ENCODE measurements at places on chromosomes 3 and 15.

DNA sequence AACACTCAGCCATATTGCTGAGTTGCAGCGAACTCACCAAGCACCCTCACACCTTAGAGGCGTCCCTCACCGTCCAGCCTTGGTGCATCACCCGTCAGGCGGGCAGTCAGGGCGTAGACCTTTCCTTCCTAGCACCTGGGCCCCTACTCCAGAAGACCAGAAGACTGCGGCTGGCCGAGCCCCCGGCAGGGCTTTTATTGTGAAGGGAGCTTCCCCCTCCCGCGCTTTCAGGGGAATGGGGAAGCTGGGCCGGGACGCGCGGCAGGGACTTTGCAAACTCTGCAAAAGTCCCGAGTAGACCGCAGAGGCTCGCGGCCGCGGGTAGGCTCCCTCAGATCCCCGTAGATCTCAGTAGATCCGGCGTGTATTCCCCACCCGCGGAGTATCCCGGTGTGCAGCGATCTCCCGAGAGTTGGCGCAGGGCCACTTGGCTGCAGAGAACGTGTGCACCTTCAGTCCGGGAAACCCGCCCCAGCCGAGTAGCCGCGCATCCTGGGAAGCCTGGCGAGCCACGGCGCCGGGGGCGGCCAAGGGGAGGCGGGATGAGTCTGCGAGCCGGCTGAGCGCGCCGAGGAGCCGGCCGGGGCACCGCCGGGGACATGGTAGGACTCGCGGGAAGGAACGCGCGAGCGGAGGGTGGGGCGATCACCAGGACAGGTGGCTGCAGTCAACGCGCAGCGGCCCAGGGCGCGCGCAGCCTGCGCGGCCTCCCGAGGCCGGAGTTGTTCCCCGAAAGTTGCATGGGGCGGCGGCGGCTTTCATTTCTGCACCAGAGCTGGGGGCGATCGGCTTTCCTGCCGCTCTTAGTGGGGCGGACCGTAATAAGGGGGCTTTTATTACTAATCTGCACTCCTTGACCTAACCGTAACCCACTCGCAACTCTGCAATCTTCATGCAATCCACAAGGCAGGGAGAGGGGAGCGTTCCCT, at the start of gene GASK1A:
TSS of gene GASK1A (plus strand) at position 268 of the 929 bp plus-strand sequence. CDS start at position 600, 332 bp downstream.
- DNase-seq = peak; percentile 9

DNA sequence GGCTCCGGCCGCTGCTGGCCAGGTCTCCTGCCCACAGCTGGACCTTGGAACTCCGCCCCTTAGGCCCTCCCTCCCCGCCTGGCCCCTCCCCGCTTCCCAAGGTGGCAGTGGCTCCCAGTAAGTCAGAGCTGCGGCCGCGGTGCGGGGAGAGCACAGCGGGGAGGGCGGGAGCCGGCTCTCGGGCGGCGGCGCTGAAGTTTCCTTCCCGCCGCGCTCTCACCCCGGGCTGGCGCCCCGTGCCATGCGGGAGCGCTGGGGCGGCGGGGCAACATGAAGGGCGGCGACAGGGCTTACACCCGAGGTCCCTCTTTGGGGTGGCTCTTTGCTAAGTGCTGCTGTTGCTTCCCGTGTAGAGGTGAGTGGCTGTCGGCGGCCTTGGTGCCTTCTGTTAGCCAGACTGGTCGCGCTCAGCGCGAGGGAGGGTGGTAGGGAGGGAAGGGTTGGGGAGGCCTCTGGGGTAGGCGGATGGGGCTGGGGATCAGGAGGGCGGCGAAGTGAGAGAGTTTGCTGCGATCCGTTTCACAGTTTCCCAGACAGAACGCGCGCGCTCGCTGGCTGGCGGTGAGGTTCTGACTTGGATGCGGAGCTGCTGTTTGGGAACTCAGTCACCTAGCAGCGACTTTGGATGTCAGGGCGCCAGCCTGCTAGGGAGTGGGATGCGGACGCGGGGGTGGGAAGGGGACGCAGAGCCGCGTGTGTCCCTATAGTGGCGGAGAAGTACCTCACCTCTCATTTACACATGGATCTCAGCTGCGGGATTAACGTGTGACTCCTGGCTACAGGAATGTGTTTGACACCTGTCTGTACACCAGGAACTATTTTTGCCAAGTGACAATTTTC, 145.5 kb upstream of the UMPS start:
- no peak for DNase-seq

DNA sequence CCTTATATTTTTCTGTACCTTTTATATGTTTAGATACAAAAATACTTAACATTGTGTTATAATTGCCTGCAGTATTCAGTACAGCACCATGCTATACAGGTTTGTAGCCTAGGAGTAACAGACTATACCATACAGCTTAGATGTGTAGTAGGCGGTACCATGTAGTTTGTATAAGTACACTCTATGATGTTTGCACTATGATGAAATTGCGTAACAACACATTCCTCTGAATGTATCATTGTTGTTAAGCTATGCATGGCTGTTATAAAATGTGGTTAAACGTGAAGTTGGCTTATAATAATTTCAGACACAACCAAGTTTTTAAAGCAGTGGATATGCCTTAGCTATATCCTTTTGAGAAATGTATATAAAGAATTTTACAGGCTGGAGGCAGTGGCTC, 328.3 kb downstream of the PLCL2 start:
- DNase-seq = no peak

- DNase-seq = no peak
These were observed 219.4 kb upstream of the GBE1 start for GRCh38 chr3:81980596-81981494.

- DNase-seq = no peak
These were observed 369.5 kb upstream of the THBS1 start for GRCh38 chr15:39211108-39211979.

GRCh38 chr3:141312354-141313092, 55.8 kb upstream of the ZBTB38 start:
- DNase-seq = no peak

GRCh38 chr15:85834651-85835050, 39.9 kb upstream of the KLHL25 start:
- DNase-seq = no peak

DNA sequence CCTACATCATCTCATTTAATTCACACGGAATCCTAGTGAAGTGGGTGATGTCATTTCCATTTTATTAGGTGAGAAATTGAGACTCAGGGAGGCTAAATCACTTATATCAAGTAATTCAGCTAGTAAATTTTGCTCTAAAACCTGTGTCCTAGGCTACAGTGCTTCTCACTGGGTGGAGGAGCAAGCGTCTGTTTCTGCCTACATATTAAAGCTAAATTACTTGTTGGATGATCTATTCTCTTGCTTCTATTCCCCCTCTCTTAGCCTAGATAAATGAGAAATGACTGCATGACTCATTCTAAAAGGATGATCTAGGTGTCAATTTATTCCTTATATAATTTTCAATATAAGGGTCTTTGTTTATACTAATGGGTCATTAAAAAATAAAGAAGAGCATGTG, 37.8 kb upstream of the RBP1 start:
- no peak for DNase-seq

- no peak for DNase-seq
These were observed 207.2 kb downstream of the TBC1D5 start for GRCh38 chr3:17535274-17535673.

GRCh38 chr3:45560281-45560971, 34.1 kb upstream of the LIMD1 start:
- no peak for DNase-seq

DNA sequence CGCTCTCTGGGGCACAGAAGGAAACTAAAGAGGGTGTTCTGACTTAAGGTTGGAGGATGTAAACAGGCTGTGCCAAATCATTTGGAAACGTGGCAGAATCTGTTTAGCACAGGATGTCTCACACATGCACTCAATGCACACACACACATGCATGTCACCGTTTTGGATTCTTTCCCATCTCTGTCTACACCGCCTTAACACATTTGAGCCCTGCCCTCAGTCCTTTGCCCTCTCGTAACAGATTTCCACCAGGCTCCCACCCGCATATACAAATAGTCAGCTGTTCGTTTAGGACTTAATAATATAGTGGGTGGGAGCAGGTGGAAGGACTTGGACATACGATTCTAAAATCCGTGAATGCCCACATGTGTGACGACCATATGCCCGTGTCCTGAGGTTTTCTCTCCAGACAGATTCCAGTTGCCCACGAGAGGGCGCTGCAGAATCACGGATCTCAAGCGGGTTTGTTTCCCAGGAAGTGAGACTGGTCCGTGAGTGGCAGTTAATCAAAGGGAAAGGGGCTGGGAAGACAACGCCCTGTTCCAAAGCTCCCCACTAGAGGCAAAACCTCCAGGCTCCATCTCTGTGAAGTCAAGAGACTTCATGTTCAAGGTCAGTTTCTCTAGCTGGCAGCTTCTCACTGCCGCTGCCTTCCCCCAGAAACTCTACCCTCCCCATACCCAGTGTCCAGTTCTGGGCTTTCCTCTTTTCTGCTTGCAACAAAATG, 44.5 kb downstream of the NOX5 start:
- peak; percentile 66 for DNase-seq

DNA sequence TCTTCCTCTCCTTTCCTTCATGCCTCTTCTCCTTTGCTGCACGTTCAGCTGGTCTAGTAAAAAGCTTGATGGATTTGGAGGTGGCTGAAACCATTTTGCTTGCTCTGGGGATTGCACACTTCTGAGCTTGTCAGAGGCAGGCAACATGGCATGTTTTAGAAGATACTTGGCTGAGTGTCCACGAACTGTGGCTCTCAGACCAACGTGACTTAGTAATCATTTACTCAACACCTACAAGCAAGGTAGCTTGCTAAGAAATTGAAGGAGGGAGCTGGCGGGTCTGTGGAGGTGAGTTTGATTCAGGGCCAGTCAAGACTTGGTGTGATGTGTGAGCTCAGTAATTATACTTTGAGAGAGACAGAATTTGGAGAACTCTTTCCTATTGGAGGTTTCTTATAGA, 196.0 kb downstream of the LPP start:
- DNase-seq = no peak

- no peak for DNase-seq
These were observed 16.4 kb downstream of the HDC start for GRCh38 chr15:50248994-50249582.

- DNase-seq = no peak
These were observed 218.1 kb downstream of the OSBPL10 start for GRCh38 chr3:31762888-31763351.

DNA sequence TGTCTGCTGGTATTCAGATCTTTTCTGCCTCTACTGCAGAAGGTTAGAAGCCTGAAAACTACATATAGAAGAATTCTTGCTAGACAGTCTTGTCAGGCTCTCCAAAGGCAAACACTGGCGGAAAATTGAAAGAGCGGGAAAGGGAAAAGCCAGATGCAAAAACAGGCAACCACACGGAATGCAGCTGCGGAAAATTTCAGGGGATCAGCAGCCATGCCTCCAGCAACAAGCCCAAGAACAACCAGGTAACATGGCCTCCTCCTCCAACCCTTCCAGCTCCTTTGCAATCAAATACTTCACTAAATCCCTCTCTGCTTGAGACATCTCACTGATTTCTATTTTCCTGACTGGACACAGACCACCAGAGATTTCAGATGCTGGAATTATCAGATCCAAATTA, 9.6 kb downstream of the UBP1 start:
- DNase-seq = no peak

Data from KG1 (cell line).